ENCODE measurements at places on chromosomes 13 and 19.

- no peak for DNase-seq
Measured at GRCh38 chr13:48707405-48707804, 53.7 kb downstream of the CYSLTR2 start.

- DNase-seq, result no peak
Measured at GRCh38 chr13:104206450-104207044, 1140.3 kb upstream of the SLC10A2 start.

DNA sequence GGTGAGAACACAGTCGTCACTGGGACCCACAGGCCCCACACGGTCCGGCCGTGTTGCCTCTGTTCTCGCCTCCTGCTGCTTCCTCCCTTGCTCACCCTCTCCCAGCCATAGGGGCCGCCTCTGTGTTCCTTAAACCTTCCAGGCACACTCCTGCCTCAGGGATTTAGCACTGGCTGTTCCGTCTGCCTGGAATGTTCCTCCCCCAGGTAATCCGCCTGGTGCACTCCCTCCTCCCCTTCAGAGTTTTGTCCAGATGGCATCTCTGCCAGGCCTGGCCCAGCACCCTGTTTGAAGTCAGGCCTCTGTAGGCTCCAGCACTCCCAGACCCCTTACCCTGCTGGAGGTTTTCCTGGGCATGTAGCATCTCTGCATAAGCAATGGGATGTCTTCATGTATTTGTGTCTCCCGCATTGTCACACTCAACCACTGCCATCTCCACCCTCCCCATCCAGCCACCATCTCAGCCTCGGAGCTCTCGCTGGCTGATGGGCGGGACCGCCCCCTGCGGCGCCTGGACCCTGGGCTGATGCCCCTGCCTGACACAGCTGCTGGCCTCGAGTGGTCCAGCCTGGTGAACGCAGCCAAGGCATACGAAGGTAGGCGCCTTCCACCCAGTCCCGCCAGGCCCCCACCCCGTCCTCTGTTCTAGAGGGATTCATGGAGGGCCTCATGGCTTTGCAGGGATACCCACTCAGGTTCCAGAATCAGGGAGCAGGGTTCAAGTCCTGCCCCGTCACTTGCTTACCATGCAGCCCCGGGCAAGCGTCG is 25.9 kb downstream of the DPF1 start:
- DNase-seq, result no peak

DNA sequence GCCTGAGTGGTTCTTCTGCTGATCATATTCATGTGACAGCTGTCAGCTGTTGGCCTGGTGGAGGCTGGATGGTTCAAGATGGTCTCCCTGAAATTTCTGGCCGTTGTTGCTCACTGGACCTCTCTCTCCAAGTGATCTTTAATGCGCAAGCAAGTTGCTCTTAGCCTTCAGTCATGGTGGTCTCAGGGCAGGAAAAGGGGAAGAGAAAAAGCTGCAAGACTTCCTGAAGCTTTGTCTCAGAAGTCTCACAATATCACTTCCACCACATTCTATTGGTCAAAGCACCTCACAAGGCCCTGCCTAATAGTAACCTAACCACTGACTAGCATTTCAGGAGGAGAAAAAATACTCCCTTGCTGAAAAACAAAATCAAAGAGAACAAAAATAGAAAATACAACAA is 1.6 kb upstream of the ZNF567 start:
- DNase-seq, result no peak

- peak; percentile 1 for DNase-seq
Measured at GRCh38 chr13:50026788-50027473, 11.7 kb downstream of the KCNRG start.

DNA sequence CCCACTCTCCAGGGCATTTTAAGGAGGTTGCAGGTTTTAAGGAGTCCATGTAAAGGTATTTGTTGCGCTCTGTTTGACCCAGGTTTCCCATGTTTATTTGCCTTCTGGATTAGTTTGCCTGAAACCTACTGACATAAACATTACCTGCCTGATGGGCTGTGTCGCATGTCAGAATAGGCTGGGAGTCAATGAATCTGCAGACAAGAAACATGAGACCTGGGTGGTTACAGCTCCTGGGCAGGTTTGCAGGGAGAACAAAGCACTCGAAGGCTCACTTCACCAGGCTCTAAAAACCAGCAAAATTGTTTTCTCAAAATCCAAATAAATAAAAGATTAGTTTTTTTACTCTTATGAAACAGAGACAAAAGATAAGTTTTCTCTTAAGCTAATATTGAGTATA is 114.4 kb upstream of the SERTM1 start:
- no peak for DNase-seq

DNA sequence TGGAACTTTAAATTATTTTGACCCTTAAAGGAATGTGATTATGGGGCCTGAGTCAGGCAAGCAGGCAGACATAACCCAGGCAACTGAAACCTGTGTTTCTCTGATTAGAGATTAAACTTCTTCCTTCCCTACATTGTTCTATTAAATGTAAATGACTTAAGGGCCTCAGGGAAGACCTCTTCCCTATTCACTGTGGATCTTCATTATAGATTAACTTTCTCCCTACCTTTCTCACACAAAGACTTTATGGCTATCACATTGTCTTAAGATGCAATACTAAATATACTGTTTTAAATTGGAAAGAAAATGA is 8.8 kb upstream of the METTL21C start:
- DNase-seq, result no peak

- peak; percentile 28 for DNase-seq
Measured at GRCh38 chr19:41691268-41691970, 3.3 kb upstream of the CEACAM7 start.

GRCh38 chr13:63629591-63629990 is 2213.9 kb upstream of the PCDH20 start:
- no peak for DNase-seq

GRCh38 chr13:65926750-65927171 is 1303.4 kb downstream of the PCDH9 start:
- DNase-seq, result no peak

GRCh38 chr13:80962855-80963254 is 621.9 kb upstream of the SPRY2 start:
- DNase-seq, result no peak

GRCh38 chr13:44220948-44221347 is 152.7 kb upstream of the SERP2 start:
- DNase-seq, result no peak

DNA sequence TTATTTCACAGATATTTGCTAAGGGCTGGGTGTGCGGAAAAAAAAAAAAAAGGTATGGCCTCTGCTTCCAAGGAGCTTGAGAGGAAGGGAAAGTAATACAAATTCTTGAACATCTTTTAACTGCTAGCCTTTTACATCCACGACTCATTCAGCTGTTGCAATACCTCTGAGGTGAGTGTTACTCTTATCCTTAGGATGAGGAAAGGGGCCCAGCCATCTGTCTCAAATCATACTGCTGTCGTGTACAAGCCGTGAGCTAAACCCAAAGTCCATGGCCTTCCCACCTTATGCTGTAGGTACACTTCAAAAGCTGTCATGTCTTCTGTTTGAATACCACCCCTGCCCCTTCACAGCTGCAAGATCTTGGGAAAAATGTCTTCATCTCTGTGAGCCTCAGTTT is 146.8 kb downstream of the KCNRG start:
- DNase-seq, result no peak

GRCh38 chr19:45506989-45507871 is at the start of gene VASP:
Gene VASP, plus strand, starts transcription at chr19:45507479. Its CDS starts 293 bp downstream, at chr19:45507772.
- DNase-seq, result peak; percentile 93

GRCh38 chr13:31674051-31674450 is 65.3 kb upstream of the RXFP2 start:
- DNase-seq, result no peak

DNA sequence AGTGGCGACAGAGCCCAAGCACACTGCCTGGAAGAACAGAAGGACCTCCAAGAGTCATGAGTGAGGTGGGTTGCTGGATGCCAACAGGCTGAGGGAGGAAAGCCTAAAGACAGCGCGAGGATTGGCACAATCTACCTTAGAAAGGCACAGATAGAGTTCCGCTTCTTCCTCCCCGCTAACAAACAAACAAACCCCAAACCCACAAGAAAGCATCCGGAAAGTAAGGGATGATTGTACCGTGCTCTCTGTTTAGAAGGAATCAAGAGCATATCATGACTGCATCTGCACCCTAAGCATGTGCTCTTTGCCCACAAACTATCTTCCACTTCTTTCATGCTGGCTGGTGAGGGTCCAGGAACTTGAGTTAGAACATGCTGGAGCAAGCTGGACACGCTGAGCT is 233.0 kb upstream of the KLF12 start:
- DNase-seq, result no peak

DNA sequence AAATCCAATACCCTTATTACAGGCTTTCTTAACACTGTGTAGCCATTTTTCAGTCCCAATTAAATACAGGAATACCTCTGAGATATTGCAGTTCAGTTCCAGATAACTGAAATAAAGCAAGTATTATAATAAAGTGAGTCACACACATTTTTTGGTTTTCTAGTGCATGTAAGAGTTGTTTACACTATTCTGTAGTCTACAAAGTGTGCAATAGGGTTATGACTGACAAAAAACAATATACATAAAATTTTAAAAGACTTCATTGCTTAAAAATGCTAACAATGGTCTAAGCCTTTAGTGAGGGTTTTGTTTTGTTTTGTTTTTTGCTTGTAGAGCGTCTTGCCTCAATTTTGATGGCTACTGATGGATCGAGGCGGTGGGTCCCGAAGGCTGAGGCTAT is 434.4 kb upstream of the NBEA start:
- DNase-seq, result no peak

DNA sequence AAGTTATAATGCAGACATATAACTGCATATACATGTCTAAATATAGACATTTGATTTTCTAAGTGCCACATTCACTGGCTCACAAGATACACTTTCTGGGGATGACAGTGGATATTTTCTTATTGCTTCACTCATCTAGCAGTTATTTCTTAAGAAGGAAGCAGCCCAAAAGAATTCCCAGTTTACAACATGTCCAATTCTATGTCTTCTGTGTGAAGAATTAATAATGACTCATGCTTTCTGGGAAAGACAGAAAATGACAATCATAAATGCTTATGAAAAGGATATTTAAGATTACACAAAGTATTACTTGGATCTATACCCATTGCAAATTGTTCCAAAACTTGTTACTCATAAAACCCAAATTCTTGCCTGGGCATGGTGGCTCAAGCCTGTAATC is 543.4 kb downstream of the SUCLA2 start:
- no peak for DNase-seq

GRCh38 chr13:42417626-42418025 is 145.7 kb downstream of the AKAP11 start:
- no peak for DNase-seq

- no peak for DNase-seq
Measured at GRCh38 chr13:77584106-77584505, 48.6 kb downstream of the SCEL start.

- DNase-seq, result no peak
Measured at GRCh38 chr13:93328943-93329342, 102.3 kb downstream of the GPC6 start.

GRCh38 chr19:16957151-16957701 is 68.4 kb downstream of the F2RL3 start:
- no peak for DNase-seq

DNA sequence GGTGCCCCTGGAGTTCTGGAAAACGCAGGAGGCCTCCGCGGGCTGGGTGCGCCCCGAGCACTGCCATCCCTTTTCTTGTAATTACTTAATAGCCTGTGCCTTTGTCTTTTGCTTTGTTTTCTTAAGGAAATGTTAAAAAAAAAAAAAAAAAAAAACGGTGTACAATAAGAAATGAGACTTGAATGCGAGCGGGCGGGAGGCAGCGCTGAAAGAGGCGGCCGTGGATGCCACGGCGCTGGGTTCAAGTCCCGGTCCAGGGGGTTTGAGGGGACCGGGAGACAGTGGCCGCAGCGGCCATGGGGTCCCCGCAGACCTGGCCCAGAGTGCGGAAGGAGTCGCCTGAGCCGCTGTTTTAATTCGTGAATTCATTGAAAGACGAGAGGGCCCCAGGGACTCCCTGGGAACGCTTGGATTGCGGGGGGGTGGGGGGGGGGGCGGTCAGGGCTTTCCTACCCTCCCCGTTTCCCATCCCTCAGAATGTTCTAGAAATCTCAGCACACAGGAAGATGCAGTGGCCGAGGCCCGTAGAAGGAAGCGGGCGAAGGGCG is 349.2 kb upstream of the ARGLU1 start:
- no peak for DNase-seq

GRCh38 chr13:106796280-106797047 is 228.5 kb upstream of the ARGLU1 start:
- DNase-seq, result no peak

DNA sequence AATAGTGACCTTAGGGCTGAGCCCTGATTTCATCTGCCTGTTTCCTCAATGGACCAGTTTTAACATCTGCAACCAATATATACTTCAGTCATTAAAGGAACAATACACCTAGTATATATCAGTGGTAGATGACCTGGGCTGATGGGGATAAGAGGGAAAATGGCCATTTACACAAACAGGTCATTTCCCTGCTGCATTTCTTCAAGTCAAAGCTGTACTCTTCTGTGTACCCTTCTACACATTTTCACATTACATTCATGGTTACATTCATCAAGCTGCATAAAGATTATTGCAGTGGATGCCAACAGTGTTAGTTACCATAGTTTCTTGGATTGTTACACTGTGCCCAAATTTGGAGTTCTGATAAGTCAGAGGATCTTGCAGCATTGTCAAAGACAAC is 81.2 kb upstream of the RAP2A start:
- no peak for DNase-seq

- no peak for DNase-seq
Measured at GRCh38 chr19:4654437-4655361, 15.4 kb downstream of the TNFAIP8L1 start.

DNA sequence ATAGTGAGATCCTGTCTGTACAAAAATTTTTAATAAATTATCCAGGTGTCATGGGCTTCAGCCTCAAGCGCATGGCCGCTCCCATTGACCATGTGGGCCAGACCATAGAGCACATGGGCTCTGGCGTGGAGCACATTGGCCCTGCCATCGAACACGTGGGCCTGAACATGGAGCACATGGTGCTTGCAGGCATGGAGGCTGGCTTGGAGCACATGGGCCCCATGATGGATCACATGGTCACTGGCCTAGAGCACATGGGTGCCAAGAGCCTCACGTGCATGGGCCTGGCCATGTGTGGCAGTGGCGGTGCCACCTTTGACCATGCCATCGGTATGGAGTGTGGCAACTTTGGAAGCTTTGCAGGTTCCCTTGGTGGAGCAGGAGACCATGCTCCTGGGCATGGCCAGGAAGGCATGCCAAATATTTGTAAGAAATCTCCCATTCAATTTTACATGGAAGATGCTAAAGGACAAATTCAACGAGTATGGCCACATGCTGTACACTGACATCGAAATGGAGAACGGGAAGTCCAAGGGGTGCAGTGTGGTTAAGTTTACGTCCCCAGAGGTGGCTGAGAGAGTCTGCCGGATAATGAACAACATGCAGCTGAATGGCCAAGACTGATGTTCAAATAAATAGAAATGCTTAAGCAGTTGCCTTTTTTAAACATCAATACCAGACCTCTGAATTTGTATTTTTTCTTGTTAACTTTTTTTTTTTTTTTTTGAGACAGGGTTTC is 21.3 kb upstream of the SLC1A5 start:
- DNase-seq, result no peak

Measured in activated CD4-positive, alpha-beta T cell treated with anti-CD3 and anti-CD28 coated beads, Interleukin-2, amount 50 U/mL, for 16 hours (primary cell).